ENCODE measurements at places on chromosomes 3 and 15.
A peak's percentile ranks its signal among the peaks of the same experiment; 100 is the strongest.

GRCh38 chr15:29196290-29196689, 73.3 kb downstream of the NSMCE3 start:
- DNase-seq: no peak

DNA sequence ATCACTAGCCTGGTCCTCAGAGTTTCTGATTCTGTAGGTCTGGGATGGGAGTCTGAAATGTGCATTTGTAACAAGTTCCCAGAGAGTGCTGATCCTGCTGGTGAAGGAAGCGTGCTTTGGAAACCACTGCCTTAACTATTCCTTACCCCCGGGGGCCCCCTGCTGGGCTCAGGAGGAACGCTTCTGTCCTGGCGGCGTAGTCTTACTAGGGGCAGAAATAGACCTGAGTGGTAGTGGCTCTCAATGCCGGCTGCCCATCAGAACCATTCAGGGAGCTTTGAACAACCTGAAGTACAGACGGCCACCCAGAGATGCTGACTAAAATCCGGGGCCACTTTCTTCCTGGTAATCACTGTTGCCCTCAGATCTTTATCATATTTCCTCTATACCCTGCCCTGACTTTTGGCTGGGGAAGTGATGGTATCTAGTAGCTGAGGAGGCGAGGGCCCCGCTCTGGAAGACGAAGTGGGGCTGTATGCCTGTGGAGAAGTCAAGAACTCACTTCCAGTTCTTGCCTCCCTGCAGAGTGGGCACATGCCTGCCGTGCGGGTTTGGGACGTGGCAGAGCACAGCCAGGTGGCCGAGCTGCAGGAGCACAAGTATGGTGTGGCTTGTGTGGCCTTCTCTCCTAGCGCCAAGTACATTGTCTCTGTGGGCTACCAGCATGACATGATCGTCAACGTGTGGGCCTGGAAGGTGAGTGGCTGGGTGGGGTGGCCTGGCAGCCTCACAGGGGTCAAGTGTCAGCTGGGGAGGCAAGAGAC, 16.3 kb upstream of the JMJD7 start:
- peak; percentile 80 for DNase-seq

GRCh38 chr3:49417516-49418120, 4.7 kb downstream of the AMT start:
- no peak for DNase-seq

- DNase-seq: no peak
Measured at GRCh38 chr15:61474796-61475195, 245.7 kb upstream of the RORA start.

DNA sequence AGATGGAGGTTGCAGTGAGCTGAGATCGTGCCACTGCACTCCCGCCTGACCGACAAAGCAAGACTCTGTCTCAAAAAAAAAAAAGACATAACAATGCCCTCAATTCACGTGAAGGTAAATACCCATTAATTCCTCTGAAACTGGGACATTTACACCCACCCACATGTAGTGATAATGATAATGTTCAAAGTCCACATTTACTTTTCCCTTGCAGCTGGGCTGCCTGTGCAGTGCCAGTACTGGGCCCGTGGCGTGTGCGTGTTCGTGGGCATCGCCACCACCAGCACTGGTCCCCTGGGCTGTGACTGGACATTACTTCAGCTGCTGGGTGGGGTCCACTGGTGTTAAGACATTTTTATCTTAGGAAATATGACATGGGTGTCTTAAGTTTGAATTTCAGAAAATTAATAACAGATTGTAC, 123.6 kb downstream of the SLC25A26 start:
- DNase-seq: no peak

GRCh38 chr3:78754066-78754743, 1013.6 kb downstream of the ROBO1 start:
- no peak for DNase-seq

DNA sequence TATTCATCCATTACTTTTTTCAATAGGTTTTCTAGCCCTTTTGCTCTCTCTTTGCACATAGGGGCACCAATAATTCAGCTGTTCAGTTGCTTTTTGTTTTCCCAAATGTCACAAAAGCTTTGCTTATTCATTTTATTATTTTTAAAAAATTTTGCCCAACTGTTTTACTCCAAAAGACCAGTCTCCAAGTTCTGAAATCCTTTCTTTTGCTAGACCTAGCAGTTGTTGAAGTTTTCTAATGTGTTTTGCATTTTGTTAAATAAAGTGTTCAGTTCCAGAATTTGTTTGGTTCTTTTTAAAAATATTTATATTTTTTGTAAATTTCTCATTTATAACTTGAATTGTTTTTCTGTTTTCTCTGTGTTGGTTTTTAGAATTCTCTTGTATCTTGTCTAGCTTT, 1227.3 kb downstream of the ROBO2 start:
- DNase-seq: no peak

DNA sequence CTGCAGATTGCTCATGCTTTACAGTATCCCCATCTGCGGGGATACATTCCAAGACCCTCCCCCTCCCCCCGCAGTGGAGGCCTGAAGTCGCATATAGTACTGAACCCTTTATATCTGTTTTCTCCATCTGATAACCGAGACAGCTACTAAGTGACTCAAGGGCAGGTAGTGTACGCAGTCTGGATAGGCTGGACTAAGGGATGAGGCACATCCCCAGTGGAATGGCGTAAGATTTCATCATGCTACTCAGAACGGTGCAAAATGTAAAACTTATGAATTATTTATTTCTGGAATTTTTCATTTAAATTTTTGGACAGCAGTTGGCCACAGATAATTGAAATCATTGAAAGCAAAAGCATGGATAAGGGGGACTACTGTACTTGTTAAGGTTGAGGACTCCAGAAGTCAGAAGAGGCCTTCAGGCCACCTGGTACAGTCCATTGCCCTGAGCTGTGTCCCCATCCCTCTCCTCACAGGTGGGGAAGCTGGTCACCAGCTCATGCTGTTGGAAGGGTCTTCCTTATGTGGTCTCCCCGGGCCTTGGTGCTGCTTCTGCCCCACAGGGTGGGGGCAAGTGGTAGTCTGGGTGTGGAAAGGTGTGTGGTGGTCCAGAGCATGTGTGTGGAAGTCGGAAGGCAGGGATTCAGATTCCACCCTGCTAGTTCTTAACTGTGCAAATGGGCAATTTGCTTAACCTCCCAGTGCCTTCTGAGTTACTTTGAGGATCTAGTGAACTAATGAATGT, 72.0 kb downstream of the HCN4 start:
- no peak for DNase-seq

DNA sequence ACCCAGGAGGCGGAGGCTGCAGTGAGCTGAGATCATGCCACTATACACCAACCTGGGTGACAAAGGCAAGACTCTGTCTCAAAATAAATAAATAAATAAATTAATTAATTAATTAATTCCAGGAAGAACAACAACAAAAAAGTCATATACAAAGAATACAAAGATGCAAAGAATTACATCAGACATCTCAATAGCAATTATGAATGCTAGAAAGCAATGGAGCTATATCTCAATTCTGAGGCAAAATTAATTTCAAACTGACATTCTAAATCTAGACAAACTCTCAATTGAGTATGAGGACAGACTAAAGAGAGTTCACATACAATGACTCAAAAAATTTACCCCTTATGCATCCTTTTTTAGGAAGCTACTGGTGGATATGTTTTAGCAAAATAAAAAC, 69.6 kb upstream of the CTNNB1 start:
- DNase-seq: no peak

All from CD4-positive, alpha-beta T cell treated with Interleukin-21 for 1 hour (primary cell).